ENCODE measurements at places on chromosomes 2 and 18.

- peak; percentile 90 for DNase-seq
These were observed 72.4 kb upstream of the YWHAQ start for GRCh38 chr2:9703085-9703678.

- DNase-seq, result no peak
These were observed 111.5 kb upstream of the COPS8 start for GRCh38 chr2:236974148-236974547.

DNA sequence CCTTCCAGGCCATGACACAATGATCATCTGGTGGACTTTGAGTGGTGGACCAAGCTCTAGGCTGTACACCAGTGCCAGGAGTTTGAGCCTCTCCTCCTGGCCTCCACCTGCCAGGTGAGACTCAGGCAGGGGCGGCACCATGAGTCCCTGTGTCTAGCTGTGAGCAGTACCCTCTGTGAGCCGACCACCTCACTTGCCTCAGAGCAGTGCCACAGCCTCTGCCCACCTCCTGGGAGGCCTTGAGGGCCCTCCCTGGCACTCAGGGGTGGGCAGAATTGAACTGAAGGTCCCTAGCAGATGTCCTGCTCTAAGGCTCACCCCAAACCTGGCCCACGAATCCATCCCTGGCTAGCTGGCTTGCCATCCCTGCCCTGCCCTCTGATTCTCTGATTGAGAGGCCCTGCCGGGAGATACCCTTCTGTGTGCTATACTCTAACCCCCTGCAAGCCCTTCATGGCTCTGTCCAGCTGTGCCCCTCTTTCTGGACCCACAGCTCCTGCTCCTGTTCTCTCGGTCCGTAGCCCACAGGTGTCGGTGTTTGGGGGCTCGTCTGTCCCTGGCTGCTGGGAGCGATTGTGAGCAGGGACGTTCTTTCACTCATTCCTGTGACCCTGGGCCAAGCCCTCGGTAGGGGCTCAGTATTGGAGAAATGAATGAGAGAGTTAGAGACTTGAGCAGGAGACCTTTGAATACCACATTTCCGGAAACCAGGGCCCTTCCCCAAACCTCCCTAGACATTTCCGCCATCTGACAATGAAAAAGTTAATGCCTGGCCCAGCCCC is 70.0 kb downstream of the INHBB start:
- DNase-seq, result no peak

DNA sequence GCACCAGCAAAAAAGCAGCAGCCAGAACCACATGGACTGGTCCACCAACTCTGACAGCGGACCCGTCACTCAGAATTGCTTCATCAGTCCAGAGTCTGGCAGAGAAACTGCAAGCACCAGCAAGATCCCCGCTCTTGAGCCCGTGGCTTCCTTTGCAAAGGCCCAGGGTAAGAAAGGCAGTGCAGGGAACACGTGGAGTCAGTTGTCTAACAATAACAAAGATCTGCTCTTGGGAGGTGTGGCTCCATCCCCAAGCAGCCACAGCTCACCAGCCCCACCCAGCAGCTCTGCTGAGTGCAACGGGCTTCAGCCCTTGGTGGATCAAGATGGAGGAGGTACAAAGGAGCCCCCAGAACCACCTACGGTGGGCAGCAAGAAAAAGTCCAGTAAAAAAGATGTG is 269.3 kb downstream of the SETBP1 start:
- DNase-seq, result no peak

DNA sequence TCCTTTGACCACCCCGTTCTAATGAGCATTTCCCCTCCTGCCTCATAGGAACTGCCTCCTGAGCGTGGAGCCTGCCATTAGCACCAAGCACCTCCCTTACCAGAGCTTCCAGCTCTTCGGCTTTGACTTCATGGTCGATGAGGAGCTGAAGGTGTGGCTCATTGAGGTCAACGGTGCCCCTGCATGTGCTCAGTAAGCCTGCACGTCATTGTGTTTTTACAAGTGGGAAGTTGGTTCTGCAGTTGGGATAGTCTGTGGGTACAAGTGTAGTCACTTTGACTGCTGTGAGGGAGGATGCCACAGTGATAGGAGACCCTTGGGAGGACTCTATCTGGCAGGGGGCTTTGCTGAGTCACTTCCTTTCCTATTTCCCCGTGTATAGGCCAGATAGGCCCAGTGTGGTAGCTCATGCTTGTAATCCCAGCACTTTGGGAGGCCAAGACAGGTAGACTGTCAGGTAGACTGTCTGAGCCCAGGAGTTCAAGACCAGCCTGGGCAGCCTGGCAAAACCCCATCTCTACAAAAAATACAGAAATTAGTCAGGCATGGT is 22.0 kb upstream of the POLR1B start:
- DNase-seq, result no peak

- DNase-seq, result no peak
These were observed 183.3 kb downstream of the LDLRAD4 start for GRCh38 chr18:13401826-13402225.

DNA sequence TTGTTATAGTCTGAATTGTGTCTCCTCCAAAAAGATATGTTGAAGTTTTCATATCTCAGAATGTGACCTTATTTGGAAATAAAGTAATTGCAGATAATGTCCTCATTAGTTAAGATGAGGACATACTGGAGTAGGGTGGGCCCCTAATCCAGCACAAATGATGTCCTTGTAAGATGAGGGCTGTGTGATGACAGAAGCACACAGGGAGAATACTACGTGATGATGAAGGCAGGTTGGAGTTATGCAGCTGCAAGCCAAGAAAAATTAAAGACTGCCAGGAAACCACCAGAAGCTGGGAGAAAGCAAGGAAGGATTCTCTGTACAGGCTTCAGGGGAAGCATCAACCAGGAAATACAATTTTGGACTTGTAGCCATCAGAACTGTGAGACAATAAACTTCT is 58.3 kb upstream of the PNPT1 start:
- DNase-seq, result no peak
